ENCODE measurements at places on chromosomes 1 and 21. TPM values are rescaled to one million over a fixed set of nuclear protein-coding genes. Genes with fewer than 3 reads are reported as not detected.

The CGN gene
- 4.4 TPM for polyA plus RNA-seq

The DISP3 gene
- 21.8 TPM for polyA plus RNA-seq

The LCE2A gene
- not detected for polyA plus RNA-seq

The MECR gene
- 14.0 TPM for polyA plus RNA-seq

The SNX7 gene
- polyA plus RNA-seq, result 7.5 TPM

The NMNAT2 gene
- 50.2 TPM for polyA plus RNA-seq

The TDRD5 gene
- polyA plus RNA-seq, result not detected

The TPR gene
- 91.2 TPM for polyA plus RNA-seq

The TCHHL1 gene
- polyA plus RNA-seq, result not detected

The SPATA45 gene
- polyA plus RNA-seq, result not detected

The DMRTA2 gene
- 0.22 TPM for polyA plus RNA-seq

The NTNG1 gene
- polyA plus RNA-seq, result not detected

The MYCBP gene
- polyA plus RNA-seq, result 3.0 TPM

The MX2 gene
- polyA plus RNA-seq, result not detected

The PCBP3 gene
- polyA plus RNA-seq, result 1.7 TPM

The CELA2A gene
- polyA plus RNA-seq, result not detected

The ADAMTS4 gene
- polyA plus RNA-seq, result not detected

The APOBEC4 gene
- not detected for polyA plus RNA-seq

The ACP6 gene
- polyA plus RNA-seq, result 2.9 TPM

All from neural cell (in vitro differentiated cells).